GM23338 (cell line): ENCODE measurements at places on chromosomes 3 and 15. TPM values are rescaled to one million over a fixed set of nuclear protein-coding genes. Genes with fewer than 3 reads are reported as not detected.

Gene THSD4
- 7.2 and 7.4 TPM in 2 replicates for total RNA-seq

Gene PPM1M
- 1.8 and 4.0 TPM in 2 replicates for total RNA-seq

Gene TGM5
- not detected in 2 replicates for total RNA-seq

Gene RAB6B
- 2.9 and 3.9 TPM in 2 replicates for total RNA-seq

- H3K4me3 ChIP-seq, result no peak overlapping the region
- no peak for DNase-seq
- H3K4me1 ChIP-seq, result peaks cover 34% of the 10 kb centered on the region
- no peaks in the 10 kb centered on the region for H3K36me3 ChIP-seq
- H3K27me3 ChIP-seq, result no peaks in the 10 kb centered on the region
- H3K27ac ChIP-seq, result no peak overlapping the region; the same call in 1 of the 2 replicates
These were observed 112.6 kb downstream of the TCF12 start for GRCh38 chr15:57031082-57031481.

DNA sequence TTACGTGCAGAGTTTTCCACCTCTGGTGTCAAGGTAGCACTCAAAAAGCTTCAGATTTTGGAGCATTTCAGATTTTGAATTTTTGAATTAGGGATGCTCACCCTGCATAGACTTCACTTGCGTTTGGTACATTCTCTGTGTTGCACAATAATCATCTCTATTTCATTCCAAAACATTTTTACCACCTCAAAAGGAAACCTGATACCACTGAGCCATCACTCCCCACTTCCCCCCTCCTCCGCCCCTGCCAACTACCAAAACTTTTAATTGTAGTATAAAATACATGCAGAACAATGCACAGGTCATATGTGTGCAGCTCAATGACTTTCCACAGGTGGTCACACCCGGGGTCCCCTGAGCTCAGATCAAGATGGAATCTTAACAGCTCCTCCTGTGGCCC is 208.8 kb downstream of the SV2B start:
- H3K27ac ChIP-seq, result no peak overlapping the region
- no peaks in the 10 kb centered on the region for H3K4me1 ChIP-seq
- H3K27me3 ChIP-seq, result no peaks in the 10 kb centered on the region
- DNase-seq, result no peak

DNA sequence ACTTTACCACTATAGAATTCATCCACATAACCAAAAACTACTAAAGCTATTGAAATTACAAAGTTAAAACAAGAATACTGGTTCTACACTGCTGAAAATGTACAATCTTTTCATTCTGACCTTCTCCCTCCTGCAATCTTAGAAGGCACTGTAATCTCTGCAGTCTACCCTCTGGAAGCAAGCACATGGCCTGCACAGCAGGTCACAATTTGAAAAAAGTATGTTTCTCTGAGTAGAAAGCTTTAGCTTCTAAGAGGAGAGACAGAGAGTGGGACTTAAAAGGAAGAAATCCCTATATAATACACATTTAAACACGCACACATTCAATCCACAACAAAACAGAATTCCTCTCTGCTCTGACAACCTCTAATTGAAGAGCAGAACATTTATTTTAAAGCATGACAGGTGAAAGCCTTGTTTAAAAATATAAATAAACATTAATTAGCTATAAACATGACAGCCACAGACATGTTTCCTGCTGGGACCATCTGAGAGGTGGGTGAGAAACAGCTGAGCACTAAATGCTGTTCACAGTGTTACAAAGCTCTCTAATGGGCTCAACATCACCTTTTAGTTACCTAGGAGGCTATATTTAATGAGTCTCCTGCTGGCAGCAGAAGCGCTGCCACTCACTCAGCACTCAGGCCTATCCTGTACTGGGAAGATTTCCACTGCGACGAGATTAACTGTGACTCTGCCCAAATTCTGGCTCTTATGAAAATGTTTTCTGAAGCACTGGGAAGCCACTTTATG is 447.4 kb downstream of the AGBL1 start:
- H3K4me3 ChIP-seq, result no peak overlapping the region
- H3K36me3 ChIP-seq, result no peaks in the 10 kb centered on the region
- no peaks in the 10 kb centered on the region for H3K4me1 ChIP-seq
- no peak for DNase-seq
- H3K27me3 ChIP-seq, result no peaks in the 10 kb centered on the region
- no peak overlapping the region for H3K27ac ChIP-seq

DNA sequence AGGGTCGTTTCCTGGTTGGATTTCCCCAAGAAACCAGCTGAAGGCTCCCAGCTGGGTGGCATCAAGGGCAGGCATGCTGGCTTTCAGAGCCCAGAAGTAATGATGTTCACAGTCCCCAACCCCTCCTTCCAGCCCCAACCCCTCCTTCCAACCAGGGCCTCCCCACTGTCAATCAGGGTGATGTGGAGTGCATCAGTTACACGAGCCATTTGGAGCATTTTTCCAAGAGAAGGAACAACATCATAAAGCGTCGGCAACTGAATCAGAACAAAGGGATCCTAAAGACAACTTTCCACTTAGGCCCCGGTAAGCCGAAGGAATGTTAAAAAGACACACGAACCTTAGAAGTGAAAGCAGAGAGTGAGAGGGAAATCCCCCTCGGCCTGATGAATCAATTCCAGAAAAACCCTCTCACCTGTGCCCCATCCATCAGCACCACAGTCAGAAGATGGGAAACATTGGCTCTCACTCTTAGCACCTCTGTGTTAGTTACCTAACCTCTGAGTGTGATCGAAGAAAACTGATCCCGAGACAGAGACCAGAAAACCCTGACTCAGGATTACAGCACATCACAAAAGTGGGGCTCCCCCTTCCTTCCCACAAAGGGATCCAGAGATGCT is 101.2 kb upstream of the WNT5A start:
- H3K27ac ChIP-seq, result no peak overlapping the region
- peaks cover 50% of the 10 kb centered on the region for H3K4me1 ChIP-seq
- no peak overlapping the region for H3K4me3 ChIP-seq

GRCh38 chr3:74001436-74001835 is 376.7 kb upstream of the PDZRN3 start:
- DNase-seq, result no peak
- H3K4me1 ChIP-seq, result no peaks in the 10 kb centered on the region
- H3K4me3 ChIP-seq, result no peak overlapping the region
- H3K27me3 ChIP-seq, result no peaks in the 10 kb centered on the region
- H3K36me3 ChIP-seq, result no peaks in the 10 kb centered on the region

DNA sequence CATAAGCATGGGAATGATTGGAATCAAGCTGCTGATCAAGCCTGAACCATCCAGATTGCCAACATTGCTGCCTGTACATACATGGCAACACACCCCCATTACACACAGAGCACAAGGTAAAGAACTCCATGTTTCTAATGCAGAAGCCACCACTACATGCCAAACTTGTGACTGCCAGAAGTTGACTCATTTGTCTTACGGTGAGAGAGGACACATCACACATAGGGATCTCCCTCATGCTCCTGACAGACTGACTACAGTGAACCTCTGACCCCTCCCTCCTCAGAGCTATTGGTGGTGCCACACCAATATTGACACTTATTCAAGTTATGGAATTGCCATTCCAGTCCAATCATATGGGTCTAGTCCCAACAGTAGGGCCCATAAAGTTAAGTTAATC is 42.3 kb downstream of the EFHB start:
- H3K27me3 ChIP-seq, result no peaks in the 10 kb centered on the region
- H3K27ac ChIP-seq, result no peak overlapping the region
- no peaks in the 10 kb centered on the region for H3K4me1 ChIP-seq

DNA sequence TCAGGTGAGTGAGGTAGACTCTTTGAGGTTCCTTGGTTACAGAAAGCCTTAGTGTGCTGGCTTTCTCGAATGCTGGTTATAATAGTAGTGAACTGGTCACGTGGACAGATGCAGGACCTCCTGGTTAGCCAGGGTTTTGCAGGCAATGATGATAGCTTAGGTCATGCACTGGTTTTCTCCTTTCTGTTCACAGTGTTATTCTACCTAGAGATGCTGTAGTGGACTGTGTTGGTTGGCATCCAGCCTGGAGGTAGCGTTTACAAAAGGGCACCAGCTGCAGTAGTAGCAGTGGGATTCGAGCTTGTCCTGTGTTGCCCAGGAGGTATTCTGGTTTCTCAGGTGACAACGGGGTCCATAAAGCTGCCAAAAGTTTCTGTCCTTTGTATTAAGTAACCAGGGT is 27.0 kb downstream of the PCCB start:
- no peaks in the 10 kb centered on the region for H3K27me3 ChIP-seq
- no peak overlapping the region for H3K4me3 ChIP-seq
- peaks cover 12% of the 10 kb centered on the region; the same call in 1 of the 2 replicates for H3K36me3 ChIP-seq

GRCh38 chr3:143763564-143764162 is 84.6 kb downstream of the SLC9A9 start:
- H3K36me3 ChIP-seq, result no peaks in the 10 kb centered on the region
- no peaks in the 10 kb centered on the region for H3K27me3 ChIP-seq

DNA sequence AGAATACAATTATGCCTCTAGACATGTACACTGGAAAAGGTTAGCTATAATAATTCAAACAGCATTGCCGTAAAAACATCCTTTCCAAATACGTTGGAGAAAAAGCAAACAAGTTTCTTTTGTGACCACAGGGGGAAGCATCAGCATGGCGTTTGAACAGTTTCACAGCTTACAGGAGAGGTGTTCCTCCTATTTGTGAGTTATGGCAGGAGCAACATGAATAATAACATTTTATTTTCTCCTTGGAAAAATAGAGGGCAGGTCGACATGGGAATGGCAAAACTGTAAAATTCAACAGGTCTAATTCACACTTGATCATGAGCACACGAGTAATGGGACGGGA is 39.7 kb upstream of the GADL1 start:
- no peaks in the 10 kb centered on the region for H3K4me1 ChIP-seq
- no peaks in the 10 kb centered on the region for H3K36me3 ChIP-seq
- H3K4me3 ChIP-seq, result no peak overlapping the region
- no peaks in the 10 kb centered on the region for H3K27me3 ChIP-seq
- peak; percentile 54 for DNase-seq
- no peak overlapping the region for H3K27ac ChIP-seq

GRCh38 chr15:87549296-87549695 is 707.2 kb downstream of the NTRK3 start:
- H3K36me3 ChIP-seq, result no peaks in the 10 kb centered on the region
- H3K27me3 ChIP-seq, result no peaks in the 10 kb centered on the region
- H3K27ac ChIP-seq, result no peak overlapping the region
- no peak overlapping the region for H3K4me3 ChIP-seq
- no peak for DNase-seq

GRCh38 chr3:117035745-117036144 is 326.2 kb downstream of the TUSC7 start:
- no peaks in the 10 kb centered on the region for H3K36me3 ChIP-seq
- no peak overlapping the region for H3K27ac ChIP-seq
- peak; percentile 40 for DNase-seq
- no peaks in the 10 kb centered on the region for H3K27me3 ChIP-seq

- H3K27me3 ChIP-seq, result no peaks in the 10 kb centered on the region
- peaks cover 6% of the 10 kb centered on the region; the same call in 1 of the 2 replicates for H3K4me1 ChIP-seq
- H3K4me3 ChIP-seq, result no peak overlapping the region
- no peak for DNase-seq
- no peak overlapping the region for H3K27ac ChIP-seq
- H3K36me3 ChIP-seq, result peaks cover 7% of the 10 kb centered on the region; the same call in 1 of the 2 replicates
These were observed 58.7 kb downstream of the GOLIM4 start for GRCh38 chr3:168037020-168037419.

- no peaks in the 10 kb centered on the region for H3K27me3 ChIP-seq
- DNase-seq, result no peak
- H3K36me3 ChIP-seq, result no peaks in the 10 kb centered on the region
- H3K4me1 ChIP-seq, result no peaks in the 10 kb centered on the region
- H3K4me3 ChIP-seq, result no peak overlapping the region
These were observed 465.3 kb upstream of the CBLB start for GRCh38 chr3:106333911-106334618.

DNA sequence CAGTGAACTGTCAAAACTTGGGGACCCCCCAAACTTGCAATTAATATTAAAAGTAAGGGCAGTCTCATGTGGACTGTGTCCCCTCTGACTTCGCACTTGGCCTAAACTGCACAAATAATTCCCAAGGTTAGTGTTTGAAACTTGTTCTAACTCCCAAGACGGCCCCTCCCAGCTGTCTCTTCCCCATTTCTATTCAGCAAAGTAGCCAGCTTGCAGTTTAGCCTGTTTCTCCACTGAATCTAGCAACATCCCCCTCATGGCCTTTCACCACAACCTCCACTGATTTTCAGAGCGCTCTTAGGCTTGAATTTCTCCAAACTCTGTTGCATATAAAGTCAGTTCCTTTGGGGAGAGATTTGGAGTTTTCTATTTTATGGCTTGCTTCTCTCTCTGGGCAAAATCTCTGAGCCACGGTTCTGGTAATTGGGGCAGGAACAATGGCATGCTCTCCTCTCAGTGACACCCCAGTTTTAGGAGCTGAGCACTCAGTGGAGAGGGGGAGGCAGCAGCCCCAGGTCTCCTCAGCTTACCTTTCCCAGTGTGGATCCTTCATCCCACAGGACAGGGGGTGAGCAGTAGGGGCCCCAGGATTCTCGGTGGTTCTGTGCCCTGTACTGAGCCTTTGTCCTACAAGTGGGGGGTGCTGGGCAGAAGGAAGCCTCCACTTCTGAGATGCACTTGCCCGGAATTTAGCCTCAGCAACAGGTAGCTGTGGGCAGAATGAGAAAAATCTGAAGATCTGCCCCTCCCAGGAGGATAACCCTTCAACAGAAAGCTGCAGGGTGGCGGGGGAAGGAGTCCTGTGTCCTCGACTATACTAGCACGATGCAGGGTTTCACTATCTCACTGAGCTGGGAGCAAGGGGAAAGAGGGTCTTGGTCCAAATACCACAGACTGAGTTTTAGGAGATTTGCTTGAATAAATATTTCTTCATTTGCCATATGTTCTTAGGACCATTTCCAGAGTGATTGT is 39.3 kb upstream of the GATA2 start:
- no peak for DNase-seq
- H3K27me3 ChIP-seq, result no peaks in the 10 kb centered on the region
- no peak overlapping the region for H3K27ac ChIP-seq
- no peak overlapping the region for H3K4me3 ChIP-seq
- H3K4me1 ChIP-seq, result 0 out of 2 replicates have a peak, but pooled peaks cover 3% of the 10 kb centered on the region
- no peaks in the 10 kb centered on the region for H3K36me3 ChIP-seq

GRCh38 chr3:18559331-18559842 is 134.2 kb upstream of the SATB1 start:
- DNase-seq, result peak; percentile 88
- no peak overlapping the region for H3K27ac ChIP-seq
- H3K4me3 ChIP-seq, result no peak overlapping the region
- no peaks in the 10 kb centered on the region for H3K4me1 ChIP-seq
- H3K36me3 ChIP-seq, result no peaks in the 10 kb centered on the region
- no peaks in the 10 kb centered on the region for H3K27me3 ChIP-seq
